Spleen (tissue), 13 donors: ENCODE measurements at places on chromosomes 3 and 15. TPM values are rescaled to one million over a fixed set of nuclear protein-coding genes. Genes with fewer than 3 reads are reported as not detected.

- no peak overlapping the region for H3K27ac ChIP-seq
- no peaks in the 10 kb centered on the region for H3K4me1 ChIP-seq
- no peaks in the 10 kb centered on the region for H3K27me3 ChIP-seq
- H3K36me3 ChIP-seq: no peaks in the 10 kb centered on the region
- H3K4me3 ChIP-seq: no peak overlapping the region
These were observed 618.1 kb downstream of the PYDC2 start for GRCh38 chr3:192079098-192079497.

DNA sequence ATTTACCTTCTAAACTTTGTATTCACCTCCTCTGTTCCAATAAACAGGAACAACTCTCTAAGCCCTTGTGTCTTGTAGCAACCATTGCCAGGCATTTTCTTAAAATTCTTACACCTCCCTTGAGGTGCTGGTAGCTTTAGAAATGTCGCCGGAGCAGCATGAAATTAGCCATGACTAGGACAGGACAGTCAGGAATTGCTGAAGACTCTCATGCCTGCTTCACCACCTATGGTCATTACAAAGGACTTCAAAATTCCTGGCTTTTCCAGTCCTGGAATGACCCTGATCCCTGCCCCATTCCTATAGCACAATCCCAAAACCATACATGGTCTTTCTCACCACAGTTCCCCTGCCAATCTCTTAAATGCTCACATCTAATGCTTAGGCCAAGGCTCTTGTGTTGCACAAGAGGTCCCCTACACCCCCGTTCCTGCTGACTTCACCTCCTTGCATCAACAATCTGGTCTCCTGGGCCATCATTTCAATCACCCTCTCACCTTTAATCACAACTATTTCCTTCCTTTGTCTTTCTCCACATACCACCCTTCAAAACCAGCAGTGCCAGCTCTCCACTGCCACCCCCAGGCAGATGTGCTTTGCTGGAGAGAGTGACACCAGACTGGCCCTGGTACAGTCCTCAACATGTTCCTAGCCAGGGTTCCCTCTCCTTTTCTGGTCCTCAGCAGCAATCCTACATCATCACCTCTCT, 113.2 kb upstream of the TJP1 start:
- no peak for DNase-seq
- no peak overlapping the region for H3K27ac ChIP-seq
- H3K36me3 ChIP-seq: no peaks in the 10 kb centered on the region
- no peaks in the 10 kb centered on the region for H3K27me3 ChIP-seq
- no peaks in the 10 kb centered on the region for H3K4me1 ChIP-seq

DNA sequence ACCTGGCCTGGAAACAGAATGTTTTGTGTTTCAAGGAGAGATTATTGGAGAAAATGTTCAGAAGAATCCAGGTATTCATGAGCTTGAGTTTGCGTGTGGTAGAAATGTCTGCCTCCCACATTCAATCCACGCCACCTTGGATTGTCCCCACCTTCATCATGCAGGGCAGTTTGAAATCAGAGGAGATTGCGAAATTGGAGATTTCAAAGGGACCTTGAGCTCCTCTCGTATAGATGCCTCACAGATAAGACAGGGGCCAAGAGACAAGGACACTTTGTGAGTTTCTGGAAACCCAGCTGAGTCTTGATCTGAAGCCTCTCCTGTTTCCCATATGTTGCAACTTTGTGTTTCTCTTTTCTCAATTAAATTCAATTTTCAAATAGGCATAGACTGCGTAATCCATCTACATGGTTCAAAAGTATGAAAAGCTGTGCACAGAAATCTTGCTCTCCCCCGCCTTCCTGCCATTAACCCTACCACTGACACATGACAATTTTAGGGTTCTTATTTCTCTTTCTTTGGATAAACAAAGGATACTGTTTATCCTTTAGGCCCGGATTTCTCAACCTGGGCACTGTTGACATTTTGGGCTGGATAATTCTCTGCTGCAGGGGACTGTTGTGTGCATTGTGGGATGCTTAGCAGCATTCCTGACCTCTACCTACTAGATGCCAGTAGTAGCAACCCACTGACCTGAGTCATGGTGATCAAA, 53.8 kb downstream of the CMTM8 start:
- no peak for DNase-seq
- peaks cover 19% of the 10 kb centered on the region for H3K4me1 ChIP-seq
- no peaks in the 10 kb centered on the region for H3K27me3 ChIP-seq
- no peak overlapping the region for H3K4me3 ChIP-seq
- H3K27ac ChIP-seq: no peak overlapping the region

- no peaks in the 10 kb centered on the region for H3K27me3 ChIP-seq
- H3K4me3 ChIP-seq: no peak overlapping the region
- no peak for DNase-seq
- H3K27ac ChIP-seq: no peak overlapping the region
- H3K4me1 ChIP-seq: no peaks in the 10 kb centered on the region
- no peaks in the 10 kb centered on the region for H3K36me3 ChIP-seq
These were observed 552.1 kb downstream of the PYDC2 start for GRCh38 chr3:192013110-192013509.

- DNase-seq: no peak
- H3K4me1 ChIP-seq: no peaks in the 10 kb centered on the region
- no peak overlapping the region for H3K27ac ChIP-seq
- no peaks in the 10 kb centered on the region for H3K36me3 ChIP-seq
These were observed 13.7 kb downstream of the CCR8 start for GRCh38 chr3:39343076-39343717.

GRCh38 chr3:182735672-182736071, 57.6 kb upstream of the ATP11B start:
- no peak for DNase-seq
- no peaks in the 10 kb centered on the region for H3K27me3 ChIP-seq

GRCh38 chr3:144275005-144275404, 303.4 kb downstream of the DIPK2A start:
- H3K4me3 ChIP-seq: no peak overlapping the region
- no peaks in the 10 kb centered on the region for H3K36me3 ChIP-seq
- no peaks in the 10 kb centered on the region for H3K27me3 ChIP-seq

DNA sequence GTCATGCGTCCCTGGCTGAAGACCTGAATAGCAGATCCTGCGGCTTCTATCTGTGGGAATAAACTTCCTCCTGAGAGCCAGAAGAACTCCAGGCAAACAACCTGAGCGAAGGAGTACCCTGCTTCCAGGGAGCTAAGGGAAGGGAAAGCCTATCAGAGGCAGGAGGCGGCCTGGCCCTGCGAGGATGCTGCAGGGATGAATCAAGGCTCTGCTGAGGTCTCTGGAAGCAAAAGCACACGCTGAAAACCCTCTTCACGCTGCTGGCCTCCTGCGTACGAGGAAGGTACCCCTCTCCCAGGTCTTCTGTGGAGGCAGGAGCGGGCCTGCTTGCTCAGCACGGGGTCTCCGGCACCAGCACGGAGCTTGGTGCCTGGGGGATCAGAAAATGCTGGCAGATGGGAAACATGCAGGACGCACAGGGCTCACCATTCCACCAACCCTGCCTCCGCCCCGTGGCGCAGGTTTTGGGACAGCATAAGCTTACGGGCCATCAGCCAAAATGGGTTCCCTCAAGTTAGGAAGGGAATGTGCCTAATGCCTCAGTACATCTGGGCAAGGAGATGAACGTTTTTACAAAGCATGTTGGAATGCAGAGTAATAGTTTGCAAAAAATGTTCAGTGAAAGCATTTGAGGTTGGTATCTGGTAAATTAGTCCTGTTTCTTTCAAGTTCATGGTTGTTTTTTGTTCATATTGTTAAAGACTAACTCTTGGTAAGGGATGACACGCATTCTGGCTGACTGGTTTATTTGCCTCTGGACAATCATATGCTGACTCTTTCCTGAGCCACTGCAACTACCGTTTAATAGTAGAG, 72.3 kb downstream of the CHSY1 start:
- H3K4me3 ChIP-seq: no peak overlapping the region
- peaks cover 17% of the 10 kb centered on the region for H3K36me3 ChIP-seq
- peaks cover 25% of the 10 kb centered on the region for H3K4me1 ChIP-seq
- no peaks in the 10 kb centered on the region for H3K27me3 ChIP-seq
- DNase-seq: no peak

DNA sequence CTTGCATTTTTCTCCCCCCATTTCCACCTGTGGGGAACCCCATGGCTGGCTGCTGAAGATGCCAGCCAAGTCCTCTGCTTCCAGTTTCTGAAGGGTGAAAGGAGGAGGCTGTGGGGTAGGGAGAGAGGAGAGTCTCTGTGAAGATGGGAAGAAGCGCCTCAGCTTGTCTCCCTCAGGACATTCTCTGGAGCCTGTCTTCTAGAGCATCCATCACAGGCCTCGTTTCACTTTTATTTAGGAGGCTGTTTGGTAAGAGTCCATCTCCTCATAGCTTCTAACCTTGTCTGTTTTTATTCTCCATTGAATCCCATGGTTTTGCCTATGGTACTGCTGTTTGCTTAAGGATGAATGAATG, 8.8 kb upstream of the LCTL start:
- H3K27me3 ChIP-seq: no peaks in the 10 kb centered on the region
- no peak overlapping the region for H3K4me3 ChIP-seq
- no peak overlapping the region for H3K27ac ChIP-seq
- no peaks in the 10 kb centered on the region for H3K4me1 ChIP-seq
- no peak for DNase-seq

GRCh38 chr3:40229386-40229785, 80.1 kb upstream of the EIF1B start:
- peaks cover 14% of the 10 kb centered on the region for H3K4me1 ChIP-seq
- no peak for DNase-seq
- peaks cover 7% of the 10 kb centered on the region for H3K36me3 ChIP-seq
- H3K27me3 ChIP-seq: no peaks in the 10 kb centered on the region
- no peak overlapping the region for H3K4me3 ChIP-seq

GRCh38 chr3:60514866-60515265, 736.4 kb downstream of the FHIT start:
- H3K27me3 ChIP-seq: no peaks in the 10 kb centered on the region
- H3K27ac ChIP-seq: no peak overlapping the region
- H3K4me3 ChIP-seq: no peak overlapping the region
- no peaks in the 10 kb centered on the region for H3K4me1 ChIP-seq

DNA sequence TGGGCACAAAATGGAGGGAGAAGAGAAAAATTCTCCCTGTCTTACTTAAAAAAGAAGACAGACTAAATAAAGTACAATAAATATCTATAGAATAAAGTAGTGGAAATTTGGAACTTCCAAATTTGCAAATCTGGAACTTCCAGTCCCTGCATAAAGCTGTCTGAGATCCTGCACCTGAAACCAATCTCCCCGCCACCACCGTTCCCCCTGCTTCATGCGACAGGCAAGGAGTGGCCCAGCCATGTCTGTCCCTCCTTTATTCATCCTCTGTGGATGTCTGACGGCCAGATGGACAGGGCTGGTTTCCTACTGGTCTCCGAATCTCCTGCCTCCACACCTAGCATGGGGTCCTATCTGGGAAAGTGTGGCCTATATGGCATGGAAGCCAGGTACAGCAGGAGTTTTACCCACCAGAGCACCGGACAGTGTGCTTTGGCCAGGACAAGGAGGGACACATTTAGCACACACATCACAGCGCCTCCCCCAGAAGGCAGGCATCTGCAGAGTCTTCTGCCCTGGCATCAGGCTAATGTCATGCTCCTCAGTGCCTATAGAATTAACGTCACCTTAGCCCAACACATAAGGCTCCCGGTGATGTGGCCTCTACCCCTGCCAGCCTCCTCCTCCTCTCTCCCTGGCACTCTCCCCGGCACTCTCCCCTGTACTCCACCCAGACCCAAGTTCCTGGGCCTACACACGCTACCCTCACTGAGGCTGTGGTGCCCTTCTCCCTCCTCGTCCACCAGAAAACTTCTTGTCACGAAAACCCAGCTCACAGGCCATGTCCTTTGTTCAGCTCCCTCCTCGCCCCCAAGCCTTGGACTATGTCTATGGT, 170.8 kb downstream of the XXYLT1 start:
- peak; percentile 75 for DNase-seq
- peak overlapping the region; percentile 91 for H3K27ac ChIP-seq
- H3K27me3 ChIP-seq: no peaks in the 10 kb centered on the region

- no peak for DNase-seq
- H3K27ac ChIP-seq: no peak overlapping the region
- peaks cover 21% of the 10 kb centered on the region for H3K4me1 ChIP-seq
- H3K36me3 ChIP-seq: peaks cover 30% of the 10 kb centered on the region
These were observed 30.3 kb downstream of the SUCLG2 start for GRCh38 chr3:67624078-67624477.

GRCh38 chr3:14663396-14664135, 11.4 kb upstream of the C3orf20 start:
- DNase-seq: no peak
- peaks cover 100% of the 10 kb centered on the region for H3K36me3 ChIP-seq
- H3K27me3 ChIP-seq: no peaks in the 10 kb centered on the region

DNA sequence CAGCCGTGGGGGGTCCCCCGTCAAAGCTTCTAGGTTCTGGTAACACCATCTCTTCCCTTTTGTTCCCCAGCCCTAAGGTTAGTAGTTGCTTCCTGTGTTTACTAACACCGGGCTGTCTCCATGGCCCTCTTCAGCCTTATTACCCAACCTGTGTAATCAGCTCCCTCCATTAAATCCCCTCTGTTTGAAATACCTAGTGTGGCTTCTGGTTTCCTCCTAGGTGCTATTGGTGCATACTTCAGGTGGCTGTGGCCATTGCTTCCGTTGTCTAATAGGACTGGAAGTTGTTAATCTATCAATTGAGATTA, 35.3 kb downstream of the MOBP start:
- no peak overlapping the region for H3K4me3 ChIP-seq
- H3K36me3 ChIP-seq: no peaks in the 10 kb centered on the region
- peaks cover 16% of the 10 kb centered on the region for H3K27me3 ChIP-seq
- no peak for DNase-seq
- no peak overlapping the region for H3K27ac ChIP-seq

- no peaks in the 10 kb centered on the region for H3K4me1 ChIP-seq
- no peaks in the 10 kb centered on the region for H3K36me3 ChIP-seq
- H3K4me3 ChIP-seq: no peak overlapping the region
- peak; percentile 50 for DNase-seq
- peaks cover 61% of the 10 kb centered on the region for H3K27me3 ChIP-seq
These were observed 637 bp upstream of the MUC4 start for GRCh38 chr3:195812366-195812765.

DNA sequence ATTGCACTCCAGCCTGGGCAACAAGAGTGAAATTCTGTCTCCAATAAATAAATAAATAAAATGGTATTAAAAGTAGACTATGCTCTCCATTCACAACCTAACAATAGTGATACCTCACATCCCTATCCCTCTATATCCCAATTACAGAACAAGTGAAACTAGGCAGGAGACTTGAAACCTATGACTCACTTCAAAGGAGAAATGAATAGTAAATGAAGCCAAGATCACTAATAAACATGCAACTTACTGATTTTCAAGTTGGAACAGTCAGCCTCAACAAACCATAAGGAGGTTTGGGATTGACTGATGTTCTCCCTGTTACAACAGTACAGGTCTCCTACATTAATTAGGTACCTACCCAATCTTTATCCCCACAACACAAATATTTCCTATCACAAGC, 103.4 kb downstream of the GSK3B start:
- H3K36me3 ChIP-seq: peaks cover 6% of the 10 kb centered on the region
- H3K4me1 ChIP-seq: peaks cover 41% of the 10 kb centered on the region
- no peak for DNase-seq
- H3K4me3 ChIP-seq: no peak overlapping the region

Gene CHMP2B
- total RNA-seq: 30.9 TPM

Gene TNNC1
- total RNA-seq: 2.0 TPM

Gene ZNF774
- total RNA-seq: 3.0 TPM

Gene PLSCR2
- total RNA-seq: not detected

Gene CHST13
- 3.2 TPM for total RNA-seq

Gene HIGD2B
- not detected for total RNA-seq

Gene TTLL13
- 0.47 TPM for total RNA-seq

Gene PPARG
- total RNA-seq: 15.7 TPM

Gene MITF
- total RNA-seq: 10.4 TPM
